ENCODE measurements at places on chromosomes 12 and 14. TPM values are rescaled to one million over a fixed set of nuclear protein-coding genes. Genes with fewer than 3 reads are reported as not detected.

The FAM186B gene
- total RNA-seq: 0.62 TPM

The GLT8D2 gene
- 8.8 TPM for total RNA-seq

The CFAP54 gene
- 0.22 TPM for total RNA-seq

The PZP gene
- 0.30 TPM for total RNA-seq
